ENCODE measurements at places on chromosomes 3 and 15.

DNA sequence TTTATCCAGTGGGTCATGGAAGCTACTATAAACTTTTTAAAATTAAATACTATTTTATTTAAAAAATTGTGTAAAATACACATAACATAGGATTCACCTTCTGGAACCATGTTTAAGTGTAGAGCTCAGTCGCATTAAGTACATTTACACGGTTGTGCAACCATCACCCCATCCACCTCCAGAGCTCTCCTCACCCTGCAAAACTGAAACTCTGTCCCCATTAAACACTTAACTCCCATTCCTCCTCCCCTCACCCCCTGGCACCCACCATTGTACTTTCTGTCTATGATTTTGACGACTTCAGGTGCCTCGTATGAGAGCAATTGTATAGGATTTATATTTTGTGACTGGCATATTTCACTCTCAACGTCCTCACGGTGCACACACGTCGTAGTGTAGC, 70.7 kb downstream of the APBA2 start:
- no peak for DNase-seq

- no peak for DNase-seq
Measured at GRCh38 chr3:191345334-191345733, 15.0 kb upstream of the UTS2B start.

GRCh38 chr3:24195504-24196230, 250.6 kb downstream of the NR1D2 start:
- no peak for DNase-seq

- no peak for DNase-seq
Measured at GRCh38 chr3:124927574-124928045, 6.9 kb downstream of the MUC13 start.

DNA sequence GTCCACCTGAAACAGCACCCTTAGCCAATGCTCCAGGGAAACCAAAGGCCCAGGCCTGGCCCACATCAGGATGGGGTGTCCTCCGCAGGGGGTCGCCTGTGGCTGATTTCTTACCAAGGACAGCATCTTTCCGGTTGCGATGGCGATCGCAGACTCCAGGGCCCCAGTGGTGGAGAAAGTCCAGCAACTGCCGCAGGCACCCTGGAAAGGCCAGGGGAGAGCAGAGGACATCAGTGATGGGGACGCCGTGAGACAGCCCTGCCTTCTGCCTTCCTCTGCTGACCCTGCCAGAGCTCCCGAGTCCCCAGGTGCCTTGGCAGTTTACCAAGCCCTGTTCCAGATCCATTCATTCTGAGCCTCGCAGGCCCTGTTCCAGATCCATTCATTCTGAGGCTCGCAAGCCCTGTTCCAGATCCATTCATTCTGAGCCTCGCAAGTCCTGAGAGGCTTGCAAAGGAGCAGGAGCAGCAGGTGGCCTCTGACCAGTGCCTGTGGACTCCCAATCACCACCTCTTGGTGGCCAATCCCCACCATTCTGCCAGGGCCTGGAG, 12.5 kb downstream of the CTSH start:
- no peak for DNase-seq

- no peak for DNase-seq
Measured at GRCh38 chr3:33718595-33718907, 497 bp upstream of the CLASP2 start.

- no peak for DNase-seq
Measured at GRCh38 chr15:34853001-34853758, 57.8 kb upstream of the ACTC1 start.

GRCh38 chr15:75034615-75035014, 11.2 kb downstream of the PPCDC start:
- DNase-seq = no peak

GRCh38 chr15:83163032-83163431, 44.6 kb downstream of the HDGFL3 start:
- DNase-seq = no peak

DNA sequence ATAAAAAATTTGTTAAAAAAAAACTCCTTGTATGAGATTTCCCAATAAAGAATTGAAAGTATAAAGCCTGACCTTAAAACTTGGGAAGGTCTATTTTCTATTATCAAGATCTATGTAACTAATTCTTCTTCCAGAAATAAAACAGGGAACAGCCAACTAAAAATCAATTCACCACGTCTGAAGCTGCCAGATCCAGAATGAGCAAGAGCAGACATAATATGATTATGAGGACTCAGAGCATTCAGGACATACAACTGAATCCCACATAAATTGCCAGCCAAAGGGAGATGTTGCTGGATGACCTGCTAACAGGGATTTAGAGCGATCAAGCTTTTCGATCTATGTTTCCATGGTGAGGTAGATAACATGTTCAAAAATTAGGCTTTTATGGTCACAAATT, 1151.3 kb upstream of the CADM2 start:
- no peak for DNase-seq

GRCh38 chr3:82103241-82103640, 341.8 kb upstream of the GBE1 start:
- no peak for DNase-seq

DNA sequence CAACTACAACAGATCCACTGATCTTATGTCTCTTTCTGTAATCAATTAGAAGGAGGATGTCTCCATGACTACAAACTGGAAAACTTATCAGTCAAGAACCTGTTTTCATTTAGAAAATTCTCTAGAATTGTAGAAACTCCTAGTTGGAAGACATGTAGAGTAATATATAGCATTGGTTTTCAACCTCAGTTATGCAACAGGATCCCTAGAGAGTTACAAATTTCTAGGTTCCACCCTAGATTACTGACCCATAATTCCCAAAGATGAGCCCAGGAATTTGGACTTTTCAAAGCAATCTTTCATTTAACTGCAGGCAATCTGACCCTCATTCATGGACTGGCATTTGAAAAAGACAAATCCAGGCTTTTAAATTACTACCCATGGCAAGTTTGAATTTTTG, 116.9 kb upstream of the RAP2B start:
- no peak for DNase-seq

DNA sequence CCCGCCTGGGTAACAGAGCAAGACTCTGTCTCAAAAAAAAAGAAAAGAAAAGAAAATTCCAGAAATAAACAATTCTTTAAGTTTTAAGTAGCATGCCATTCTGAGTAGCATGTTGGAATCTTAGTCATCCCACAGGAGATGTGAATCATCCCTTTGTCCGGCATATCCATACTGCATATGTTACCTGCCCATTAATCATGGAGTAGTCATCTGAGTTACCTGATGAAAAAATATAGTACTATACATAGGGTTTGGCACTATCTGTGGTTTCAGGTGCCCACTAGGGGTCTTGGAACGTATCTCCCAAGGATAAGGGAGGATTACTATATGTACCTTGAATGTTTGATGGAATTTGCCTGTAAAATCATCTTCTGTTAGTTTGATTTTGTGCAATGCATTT, 6.3 kb upstream of the CCR4 start:
- DNase-seq = no peak

DNA sequence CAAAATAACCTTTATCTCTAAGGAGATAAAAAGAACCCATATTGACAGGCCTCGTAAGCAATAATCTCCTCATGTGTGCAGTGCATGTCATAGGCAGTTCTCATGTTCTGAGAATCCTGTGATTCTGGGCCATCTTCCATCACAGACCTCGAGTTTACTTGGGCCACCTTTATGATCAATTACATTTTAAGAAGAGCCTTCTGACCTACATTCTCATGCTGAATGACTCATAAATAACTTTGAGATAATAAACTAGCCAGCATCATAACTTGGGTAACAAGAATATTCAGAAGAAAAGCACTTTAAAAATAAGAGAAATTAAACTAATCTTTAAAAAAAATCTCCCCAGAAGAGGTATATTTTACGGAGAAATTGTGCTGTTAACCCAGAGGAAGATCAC, 310.7 kb upstream of the ZNF717 start:
- DNase-seq = peak; percentile 8

GRCh38 chr15:47412136-47412535, 305.2 kb upstream of the SEMA6D start:
- DNase-seq = no peak

GRCh38 chr15:68304589-68305337, 27.2 kb downstream of the FEM1B start:
- DNase-seq = no peak

DNA sequence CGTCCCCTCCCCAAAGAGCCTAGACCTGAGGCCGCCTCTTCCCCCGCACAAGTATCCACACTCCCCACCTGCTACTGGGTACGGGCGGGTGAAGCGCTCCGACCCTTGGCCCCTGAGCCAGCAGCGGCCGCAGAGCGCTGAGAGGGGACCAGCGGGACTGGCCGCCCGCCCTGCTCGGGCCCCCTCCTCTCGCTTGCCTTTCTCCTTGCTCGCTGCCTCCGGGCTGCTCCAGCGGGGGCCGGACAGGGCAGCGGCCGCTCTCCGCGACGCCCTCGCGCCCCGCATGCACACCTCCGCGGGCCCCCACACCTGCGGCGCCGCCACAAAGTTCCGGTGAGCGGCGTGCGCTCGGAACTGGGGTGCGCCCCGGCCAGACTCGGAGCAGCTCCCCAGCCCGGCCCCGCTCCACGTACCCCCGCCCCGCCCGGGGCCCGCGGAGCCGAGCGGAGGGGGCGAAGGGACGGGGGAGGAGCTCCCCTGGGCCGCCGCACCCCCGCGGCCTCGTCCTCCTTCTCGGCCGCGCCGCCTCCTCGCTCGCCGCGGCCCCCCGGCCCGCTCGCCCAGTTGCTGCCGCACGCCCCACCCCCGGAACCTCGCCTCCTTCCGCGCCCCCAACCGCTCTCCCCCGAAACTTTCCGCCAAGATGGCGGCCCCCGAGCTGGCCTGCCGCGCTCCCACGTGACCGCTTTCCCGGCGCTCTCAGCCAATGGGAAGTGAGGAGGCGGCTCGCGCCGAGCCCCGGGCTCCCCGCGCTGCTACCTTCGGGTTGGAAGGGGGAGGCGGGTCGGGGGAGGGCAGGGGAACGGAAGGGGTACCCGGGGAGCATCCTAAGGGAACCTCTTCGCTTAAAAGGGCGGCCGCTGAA, 704 bp downstream of the DLG1 start:
- DNase-seq = peak; percentile 79
